ENCODE measurements at places on chromosomes 7 and 10.

GRCh38 chr10:128018236-128018635, 108.0 kb downstream of the MKI67 start:
- no peak for DNase-seq

DNA sequence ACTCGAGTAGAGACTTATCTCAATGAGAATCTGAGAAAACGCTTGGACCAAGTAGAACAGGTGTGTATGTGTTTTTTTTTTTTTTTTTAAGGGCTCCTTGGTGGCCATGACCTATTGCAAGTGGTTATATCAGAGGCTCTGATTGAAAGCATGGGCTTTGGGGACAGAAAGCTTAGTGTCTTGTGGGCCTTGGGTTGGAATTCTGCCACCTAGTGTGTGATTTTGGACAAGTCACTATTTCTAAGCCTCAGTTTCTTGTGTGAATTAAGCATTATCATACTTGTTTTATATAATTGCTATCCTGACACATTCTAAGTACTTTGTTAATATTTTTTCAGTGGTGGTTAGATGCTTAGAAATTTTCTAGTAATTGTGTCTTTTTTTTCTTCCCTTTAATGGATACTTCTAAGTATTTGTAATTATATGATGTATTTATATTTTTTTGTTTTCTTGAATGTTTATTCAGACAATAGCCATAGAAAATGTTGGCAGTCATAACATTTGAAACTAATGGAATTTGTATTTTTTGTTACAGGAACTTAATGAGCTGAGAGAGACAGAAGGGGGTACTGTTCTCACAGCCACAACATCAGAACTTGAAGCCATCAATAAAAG, 33.1 kb downstream of the SMC3 start:
- DNase-seq, result no peak

DNA sequence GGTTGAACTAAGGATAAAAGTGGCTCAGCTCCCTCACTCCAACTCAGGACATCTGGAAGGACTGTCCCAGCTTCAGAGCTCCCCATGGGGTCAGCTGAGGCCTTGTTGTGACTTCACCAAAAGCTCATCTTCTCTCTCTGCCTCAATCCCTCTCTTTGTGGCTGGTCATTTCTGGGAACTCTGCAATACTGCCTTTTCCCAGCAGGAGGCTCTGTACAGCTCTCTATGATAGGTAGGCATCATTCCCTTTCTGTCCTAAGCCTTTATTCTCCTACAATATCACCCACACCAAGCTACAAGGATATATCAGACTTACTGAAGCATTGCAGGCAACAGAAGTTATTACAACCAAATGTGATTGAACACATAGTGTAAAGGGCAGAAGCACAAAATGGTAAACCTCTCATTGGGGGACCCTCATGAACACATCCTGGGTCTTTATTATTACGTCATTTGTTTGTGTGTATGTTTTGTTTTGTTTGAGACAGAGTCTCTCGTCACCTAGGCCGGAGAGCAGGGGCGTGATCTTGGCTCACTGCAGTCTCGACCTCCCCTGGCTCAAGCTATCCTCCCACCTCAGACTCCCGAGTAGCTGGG, 36.7 kb upstream of the PRPS1L1 start:
- no peak for DNase-seq

GRCh38 chr10:131931981-131932380, 31.2 kb downstream of the PPP2R2D start:
- no peak for DNase-seq

GRCh38 chr10:14074062-14074884, 256.5 kb downstream of the FRMD4A start:
- DNase-seq, result no peak

- DNase-seq, result no peak
Observed at GRCh38 chr7:121212036-121212435, 116.8 kb upstream of the WNT16 start.

DNA sequence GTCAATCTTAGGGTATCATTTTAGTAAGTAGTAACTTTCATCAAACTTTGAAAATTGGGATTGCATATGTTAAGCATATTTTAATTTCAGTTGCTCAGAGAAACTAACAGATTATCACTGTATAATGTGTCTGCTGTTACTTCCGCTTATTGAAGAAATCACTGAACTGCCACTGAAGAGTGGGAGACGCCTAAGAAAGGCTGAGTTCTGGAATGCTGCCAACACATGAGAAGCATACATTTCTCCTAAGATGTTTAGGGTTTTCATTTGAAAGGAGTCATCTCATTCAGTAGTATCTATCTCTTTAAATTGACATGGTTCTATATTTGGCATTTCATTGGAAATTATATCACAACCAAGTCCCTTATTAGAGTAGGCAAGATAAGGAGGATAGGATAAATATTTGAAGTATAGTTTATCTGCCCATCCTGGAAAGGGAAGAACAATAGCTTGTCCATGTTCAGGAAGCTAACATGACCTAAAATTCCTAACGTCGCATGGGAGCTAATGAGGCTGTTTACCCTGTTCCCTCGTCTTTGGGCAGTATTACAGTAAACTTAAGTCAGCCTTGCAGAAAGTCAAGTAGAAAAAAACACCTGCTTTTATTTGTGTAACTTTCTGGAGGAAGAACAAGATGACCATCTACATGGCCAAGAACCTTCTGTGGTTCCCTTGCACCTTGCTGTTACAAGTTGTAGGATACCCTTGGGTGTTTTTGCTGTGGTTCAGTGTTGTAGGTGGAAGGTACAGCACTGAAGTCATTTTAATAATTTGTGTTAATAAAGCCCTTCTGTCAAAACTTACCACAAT, 67.3 kb downstream of the NHLRC2 start:
- no peak for DNase-seq

DNA sequence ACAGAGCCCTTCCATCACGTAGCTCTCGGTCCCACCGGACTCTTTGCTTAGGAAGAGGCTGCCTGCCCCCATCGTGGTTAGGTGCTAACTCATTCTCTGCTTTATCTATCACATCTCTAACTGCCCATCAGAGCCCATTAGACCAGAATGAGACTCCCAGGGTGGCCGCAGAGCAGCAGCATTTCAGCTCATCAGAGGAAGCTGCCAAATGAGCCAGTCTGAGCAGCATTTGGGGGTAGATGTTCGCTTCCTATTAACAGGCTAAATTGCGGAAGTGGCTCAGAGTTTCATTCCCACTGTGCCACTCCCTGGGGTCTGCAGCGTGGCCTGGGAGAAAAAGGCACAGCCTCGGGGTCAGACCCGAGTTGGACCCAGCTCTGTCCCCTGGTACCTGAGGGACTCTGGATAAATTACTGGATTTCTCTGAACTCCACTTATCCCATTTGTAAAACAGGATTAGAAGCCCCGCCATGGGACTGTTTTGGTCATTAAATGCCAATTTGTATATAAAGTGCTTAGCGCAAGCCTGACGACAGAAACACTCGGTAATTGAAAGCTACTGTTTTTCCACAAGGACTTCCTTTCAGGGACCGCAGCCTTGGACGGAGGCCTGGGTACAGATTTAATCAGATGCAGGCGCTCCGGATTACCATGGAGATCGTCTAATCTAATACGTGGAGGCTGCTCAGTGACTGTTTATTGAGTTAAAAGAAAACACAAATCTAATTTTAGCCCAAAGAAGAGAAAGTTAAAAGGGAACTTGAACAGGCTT, 73.8 kb upstream of the PRLHR start:
- DNase-seq, result no peak

Data from activated naive CD4-positive, alpha-beta T cell treated with anti-CD3 and anti-CD28 coated beads, Interleukin-2, amount 50 U/mL, for 16 hours (primary cell).